ENCODE measurements at places on chromosomes 7 and 10.

- DNase-seq, result no peak
Measured at GRCh38 chr10:71349406-71349805, 30.3 kb downstream of the SLC29A3 start.

- DNase-seq, result no peak
Measured at GRCh38 chr10:128540781-128541761, 414.8 kb upstream of the MKI67 start.

- no peak for DNase-seq
Measured at GRCh38 chr7:130350945-130351790, 6.6 kb downstream of the CPA5 start.

- DNase-seq, result no peak
Measured at GRCh38 chr7:131674131-131674530, 117.7 kb upstream of the PODXL start.

DNA sequence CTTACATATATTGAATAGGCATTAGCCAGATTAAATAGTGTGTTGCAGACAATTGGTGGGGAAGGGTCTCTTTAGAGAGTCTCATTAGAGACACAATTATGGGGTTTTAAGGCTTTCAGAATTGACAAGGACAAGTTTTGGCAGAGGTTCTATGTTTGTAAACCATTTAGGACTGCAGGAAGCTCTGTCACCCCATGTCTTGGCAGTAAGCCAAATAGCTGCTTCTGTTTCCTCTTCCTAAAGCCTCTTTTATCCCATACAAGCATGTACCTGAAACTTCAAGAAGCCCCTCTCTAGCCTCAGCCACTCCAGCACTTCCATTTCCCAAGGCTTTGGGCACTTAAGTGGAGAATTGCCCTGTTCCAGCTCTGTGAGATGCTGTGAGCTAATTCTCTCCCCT is 21.8 kb upstream of the LRRC4 start:
- no peak for DNase-seq

DNA sequence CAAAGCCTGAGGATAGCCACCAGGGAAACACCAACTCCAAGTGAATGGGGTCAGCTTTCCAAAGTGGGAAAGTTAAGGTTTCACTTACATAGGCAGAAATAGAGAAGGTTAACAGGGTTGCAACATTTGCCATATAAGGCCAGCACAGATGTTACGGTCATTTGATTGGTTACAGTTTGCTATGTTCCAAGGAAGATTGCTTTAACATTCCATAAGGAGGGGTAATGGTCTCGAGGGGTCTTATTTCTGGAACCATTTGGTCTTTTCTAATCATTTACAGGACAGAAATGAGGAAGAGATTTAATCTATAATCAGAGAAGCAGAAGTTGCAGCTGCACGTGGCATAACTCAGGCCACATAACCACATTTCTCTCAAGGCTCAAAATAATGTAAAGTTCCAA is 679.4 kb upstream of the C7orf33 start:
- no peak for DNase-seq

DNA sequence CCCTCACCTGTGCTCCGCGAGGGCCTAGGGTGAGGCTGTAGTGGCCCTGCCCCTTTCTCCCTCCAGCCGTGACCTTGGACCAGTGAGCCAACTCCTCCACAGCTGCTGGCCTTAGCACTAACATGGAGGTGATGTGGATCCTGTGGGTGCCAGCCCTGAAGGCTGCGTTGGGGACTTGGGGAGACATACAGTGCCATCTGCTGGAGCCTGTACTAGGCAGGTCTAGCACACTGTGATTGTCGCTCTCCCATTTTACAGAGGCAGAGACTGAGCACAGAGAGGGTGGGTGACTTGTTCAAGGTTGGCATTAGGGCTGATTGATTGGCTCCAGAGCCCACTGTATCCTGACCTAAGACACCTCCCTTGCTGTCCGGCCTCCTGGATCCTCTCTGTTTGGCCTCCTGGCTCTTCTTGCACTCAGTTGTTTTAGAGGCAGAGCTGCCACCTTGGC is 37.6 kb downstream of the PRF1 start:
- DNase-seq, result no peak

Measured in stimulated activated CD8-positive, alpha-beta memory T cell treated with anti-CD3 and anti-CD28 coated beads, Interleukin-4, amount 100 ng/mL, for 1 hour (primary cell).